ENCODE measurements at places on chromosomes 4 and X.

DNA sequence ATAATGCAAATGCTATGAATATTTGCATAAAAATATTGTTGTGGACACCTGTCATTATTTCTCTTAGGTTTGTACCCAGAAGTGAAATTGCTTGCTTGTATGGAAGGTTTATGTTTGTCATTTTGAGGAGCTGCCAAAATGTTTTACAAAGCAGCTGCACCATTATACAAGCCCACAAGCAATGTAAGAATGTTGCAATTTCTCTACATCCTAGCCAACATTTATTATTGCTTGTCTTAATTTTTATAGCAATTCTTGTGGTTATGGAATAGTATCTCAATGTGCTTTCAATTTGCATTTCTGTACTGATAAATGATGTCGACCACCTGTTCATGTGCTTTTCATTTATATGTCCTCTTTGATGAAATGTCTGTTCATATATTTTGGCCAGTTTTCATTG is 18.7 kb upstream of the RBMX start:
- no peak for DNase-seq

DNA sequence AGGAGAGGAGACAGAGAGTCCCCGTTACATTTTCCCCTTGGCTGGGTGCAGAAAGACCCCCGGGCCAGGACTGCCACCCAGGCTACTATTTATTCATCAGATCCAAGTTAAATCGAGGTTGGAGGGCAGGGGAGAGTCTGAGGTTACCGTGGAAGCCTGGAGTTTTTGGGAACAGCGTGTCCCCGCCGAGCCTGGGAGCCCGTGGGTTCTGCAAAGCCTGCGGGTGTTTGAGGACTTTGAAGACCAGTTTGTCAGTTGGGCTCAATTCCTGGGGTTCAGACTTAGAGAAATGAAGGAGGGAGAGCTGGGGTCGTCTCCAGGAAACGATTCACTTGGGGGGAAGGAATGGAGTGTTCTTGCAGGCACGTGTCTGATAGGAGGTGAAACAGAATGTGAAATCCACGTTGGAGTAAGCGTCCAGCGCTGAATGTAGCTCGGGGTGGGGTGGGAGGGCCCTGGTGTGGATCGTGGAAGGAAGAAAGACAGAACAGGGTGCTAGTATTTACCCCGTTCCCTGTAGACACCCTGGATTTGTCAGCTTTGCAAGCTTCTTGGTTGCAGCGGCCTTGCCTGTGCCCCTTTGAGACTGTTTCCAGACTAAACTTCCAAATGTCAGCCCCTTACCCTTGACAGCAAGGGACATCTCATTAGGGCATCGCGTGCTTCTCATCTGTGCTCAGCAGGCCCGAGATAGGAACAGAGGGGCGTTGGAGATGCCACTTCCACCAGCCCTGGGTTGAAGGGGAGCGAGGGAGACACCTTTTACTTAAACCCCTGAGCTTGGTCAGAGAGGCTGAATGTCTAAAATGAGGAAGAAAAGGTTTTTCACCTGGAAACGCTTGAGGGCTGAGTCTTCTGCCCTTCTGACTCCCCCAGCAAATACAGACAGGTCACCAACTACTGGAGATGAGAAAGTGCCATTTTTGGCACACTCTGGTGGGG is 2.7 kb downstream of the SHOX start:
- no peak for DNase-seq

DNA sequence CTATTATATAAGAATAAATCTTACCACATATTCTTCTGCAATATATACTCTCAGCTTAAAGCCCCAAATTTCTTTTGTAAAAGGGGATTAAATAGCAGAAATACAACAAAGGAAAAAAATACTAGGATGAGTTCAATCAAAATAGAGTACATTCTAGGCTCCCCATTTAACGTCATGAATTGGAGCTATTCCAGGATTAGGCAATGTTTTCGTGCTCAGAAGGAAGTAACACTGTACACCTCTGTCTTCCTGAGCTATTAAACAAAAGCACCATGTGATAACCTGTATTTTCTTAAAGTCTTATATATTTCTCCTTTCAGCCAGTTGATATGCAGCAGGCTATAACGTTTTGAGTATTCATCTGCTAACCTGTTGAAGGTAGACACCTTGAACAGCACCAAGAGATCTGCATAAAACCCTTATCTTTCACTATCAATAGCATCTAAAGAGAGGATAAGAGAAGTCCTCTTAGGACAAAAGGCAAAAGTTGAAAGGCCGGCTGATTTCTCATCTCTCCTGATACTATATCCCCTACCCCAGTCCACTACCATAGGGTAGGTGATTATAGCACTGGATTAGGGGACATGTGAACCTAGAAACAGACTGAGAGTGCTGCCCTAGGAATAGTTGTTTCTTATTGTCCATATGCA is 31.5 kb downstream of the TEC start:
- no peak for DNase-seq

- DNase-seq = no peak
Observed at GRCh38 chrX:15747626-15748173, 9.6 kb downstream of the CA5B start.

DNA sequence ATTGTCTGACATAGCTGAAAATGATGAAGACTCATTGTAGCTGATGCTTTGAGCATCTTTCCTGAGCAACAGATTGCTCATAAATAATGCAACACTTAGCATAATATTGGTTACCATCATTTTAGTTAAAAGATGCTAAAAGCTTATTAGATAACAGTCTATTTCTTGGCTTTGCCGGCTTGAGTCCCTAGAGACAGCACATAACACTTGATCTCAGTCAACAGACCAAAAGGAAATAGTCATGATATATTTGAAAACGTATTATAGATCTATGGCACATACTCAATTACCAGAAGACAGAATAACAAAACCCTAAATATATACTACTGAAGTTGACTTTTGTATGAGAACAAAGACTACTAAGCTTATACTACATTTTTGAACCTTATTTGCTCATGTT is 846.7 kb upstream of the EPHA5 start:
- DNase-seq = no peak

- DNase-seq = no peak
Observed at GRCh38 chr4:21512353-21512752, 436.2 kb downstream of the KCNIP4 start.

DNA sequence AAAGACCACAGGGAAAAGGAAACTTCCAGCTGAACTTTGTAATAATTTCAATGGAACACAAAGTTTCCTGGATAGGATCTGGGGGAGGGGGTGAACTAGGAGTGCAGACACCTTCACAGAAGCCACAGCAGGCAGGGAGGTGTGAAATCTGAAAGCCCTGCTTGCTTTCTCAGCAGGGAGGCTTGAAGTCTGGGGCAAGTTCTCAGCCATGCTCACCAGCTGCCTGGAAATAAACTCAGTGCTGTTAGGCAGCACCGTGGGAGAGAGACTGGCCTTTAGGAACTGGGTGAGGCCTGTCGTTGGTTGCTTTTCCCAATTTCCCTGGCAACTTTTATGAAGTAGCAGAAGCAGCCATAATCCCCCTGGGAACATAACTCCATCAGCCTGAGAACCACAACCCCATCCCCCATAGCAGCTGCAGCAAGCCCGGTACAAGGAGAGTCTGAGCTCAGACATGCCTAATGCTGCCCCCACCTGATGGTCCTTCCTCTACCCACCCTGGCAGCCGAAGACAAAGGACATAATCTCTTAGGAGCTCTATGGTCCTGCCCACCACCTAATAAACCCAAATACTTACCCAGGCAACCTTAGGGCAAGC is 39.2 kb upstream of the NMU start:
- DNase-seq = peak; percentile 18

GRCh38 chrX:133859336-133859735 is 126.1 kb downstream of the GPC3 start:
- DNase-seq = peak; percentile 5
